ENCODE measurements at places on chromosomes 6 and 20. TPM values are rescaled to one million over a fixed set of nuclear protein-coding genes. Genes with fewer than 3 reads are reported as not detected.

DNA sequence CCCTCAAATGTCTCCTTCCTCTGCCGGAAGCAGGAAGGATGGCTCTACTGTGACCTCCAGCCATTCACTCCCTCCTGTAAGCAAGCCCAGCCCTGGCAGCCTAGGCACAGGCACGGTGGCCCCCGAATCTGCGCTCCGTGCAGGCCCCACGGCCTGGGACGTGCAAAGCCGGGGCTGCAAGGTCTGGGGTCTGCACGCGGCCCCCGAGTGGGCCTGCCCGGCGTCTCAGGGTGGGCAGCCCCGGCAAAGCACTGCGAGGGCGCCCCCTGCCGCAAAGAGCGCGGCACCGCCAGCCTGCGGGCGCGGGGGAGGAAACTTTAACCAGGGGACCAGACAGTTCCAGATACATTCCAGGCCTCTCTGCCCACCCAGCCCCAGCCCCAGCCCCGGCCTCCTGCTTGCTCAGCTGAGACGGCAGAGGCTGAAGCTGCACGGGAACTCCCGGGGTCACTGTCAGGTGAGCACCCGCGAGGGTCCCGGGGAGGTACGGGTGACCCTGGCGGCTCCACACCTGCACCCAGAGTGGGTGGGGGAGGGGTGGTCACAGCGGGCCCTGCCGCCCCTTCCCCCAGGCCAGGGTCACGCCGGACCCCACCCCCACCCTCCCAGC, 98.8 kb downstream of the ASXL1 start:
- DNase-seq, result peak; percentile 68

The BMP6 gene
- 1.9 TPM for total RNA-seq

The HAO1 gene
- not detected for total RNA-seq

GRCh38 chr6:134429861-134430380, 112.0 kb upstream of the SGK1 start:
- DNase-seq, result no peak

The LCA5 gene
- 3.5 TPM for total RNA-seq

GRCh38 chr6:6790393-6790792, 201.9 kb downstream of the LY86 start:
- no peak for DNase-seq

GRCh38 chr20:18436847-18437246, 30.0 kb downstream of the DZANK1 start:
- DNase-seq, result no peak

DNA sequence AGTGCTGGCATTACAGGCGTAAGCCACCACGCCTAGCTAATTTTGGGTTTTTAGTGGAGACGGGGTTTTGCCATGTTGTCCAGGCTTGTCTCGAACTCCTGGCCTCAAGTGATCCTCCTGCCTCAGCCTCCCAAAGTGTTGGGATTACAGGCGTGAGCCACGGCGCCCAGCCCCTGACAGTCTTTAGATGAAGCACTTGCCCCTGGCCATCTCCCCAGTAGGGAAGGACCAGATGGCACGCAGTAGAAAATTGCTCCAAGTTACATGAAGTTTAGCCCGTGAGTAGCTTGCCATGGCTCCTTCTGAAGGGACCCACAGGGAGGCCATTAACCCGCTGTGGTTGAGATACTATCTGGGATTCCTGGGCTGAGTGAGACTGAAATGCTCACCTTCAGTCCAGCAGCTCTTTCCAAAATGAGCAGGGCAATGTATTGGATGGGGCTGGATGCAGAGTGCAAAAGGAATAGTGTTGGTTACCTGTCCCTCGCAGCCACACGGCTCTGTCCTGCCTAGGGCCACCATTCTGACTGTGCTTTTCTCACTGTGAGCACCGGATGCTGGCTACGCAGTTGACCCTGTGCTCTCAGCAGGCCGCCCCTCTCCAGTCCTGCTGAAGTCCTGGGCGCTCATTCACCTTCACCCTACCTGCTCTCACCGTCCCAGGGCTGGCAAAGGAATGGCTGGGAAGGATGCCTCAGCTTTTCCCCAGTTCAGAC, 66.9 kb downstream of the EFCAB8 start:
- DNase-seq, result no peak

GRCh38 chr6:8382434-8382833, 52.9 kb downstream of the SLC35B3 start:
- DNase-seq, result no peak

The SERAC1 gene
- 7.1 TPM for total RNA-seq

DNA sequence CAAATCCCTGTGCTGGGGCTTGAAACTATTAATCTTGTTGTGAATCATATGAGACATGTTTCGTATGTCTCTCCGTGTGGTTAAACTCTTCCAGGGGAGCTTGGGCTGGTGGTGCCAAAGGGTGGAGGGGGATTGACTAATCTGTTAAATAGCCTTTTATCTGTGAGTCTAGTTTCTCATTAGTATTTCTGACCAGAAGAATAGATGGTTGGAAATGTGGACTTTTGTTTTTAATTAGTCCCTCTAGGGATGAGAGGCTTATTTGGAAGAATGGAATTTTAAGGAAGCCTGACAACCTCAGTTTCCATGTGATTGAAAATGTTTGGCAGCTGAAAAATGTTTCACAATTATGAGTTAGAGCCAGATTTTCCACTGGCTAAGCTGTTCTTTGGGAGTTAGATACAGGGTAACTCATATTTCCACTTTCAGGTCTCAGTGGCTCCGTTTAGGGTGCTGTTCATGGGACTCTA, 117.3 kb downstream of the BCKDHB start:
- DNase-seq, result no peak

- no peak for DNase-seq
Observed at GRCh38 chr6:15969236-15969778, 159.6 kb upstream of the MYLIP start.

DNA sequence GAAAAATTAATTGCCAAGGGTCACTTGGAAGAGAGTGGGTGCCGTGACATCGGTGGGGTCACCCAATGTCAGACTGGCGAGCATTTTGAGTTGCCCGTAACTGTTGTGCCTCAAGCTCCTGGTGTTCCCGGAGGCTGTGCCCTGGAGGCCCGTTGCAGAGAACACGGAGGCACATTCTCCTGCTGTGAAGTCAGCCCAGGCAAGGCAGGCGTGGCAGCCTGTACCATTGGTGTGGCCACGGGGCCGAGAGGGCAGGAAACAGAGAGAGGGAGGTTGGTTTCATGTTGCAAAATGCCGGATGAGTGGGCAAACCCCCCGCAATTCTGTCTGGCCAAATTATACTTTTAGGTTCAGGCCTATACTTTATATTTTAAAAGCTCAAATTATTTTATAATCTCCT, 81.2 kb downstream of the THBS2 start:
- DNase-seq, result no peak

- no peak for DNase-seq
Observed at GRCh38 chr20:44955270-44955669, 4.9 kb downstream of the TOMM34 start.

DNA sequence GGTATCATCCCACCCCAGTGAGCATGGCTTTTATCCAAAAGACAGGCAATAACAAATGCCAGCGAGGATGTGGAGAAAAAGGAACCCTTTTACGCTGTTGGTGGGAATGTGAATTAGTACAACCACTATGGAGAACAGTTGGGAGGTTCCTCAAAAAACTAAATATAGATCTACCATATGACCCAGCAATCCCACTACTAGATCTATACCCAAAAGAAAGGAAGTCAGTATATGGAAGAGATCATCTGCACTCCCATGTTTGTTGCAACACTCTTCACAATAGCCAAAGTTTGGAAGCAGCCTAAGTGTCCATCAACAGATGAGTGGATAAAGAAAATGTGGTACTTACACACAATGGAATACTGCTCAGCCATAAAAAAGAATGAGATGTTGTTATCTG, 5.9 kb upstream of the KIAA1755 start:
- DNase-seq, result no peak

GRCh38 chr20:8587251-8587650, 455.2 kb downstream of the PLCB1 start:
- no peak for DNase-seq

DNA sequence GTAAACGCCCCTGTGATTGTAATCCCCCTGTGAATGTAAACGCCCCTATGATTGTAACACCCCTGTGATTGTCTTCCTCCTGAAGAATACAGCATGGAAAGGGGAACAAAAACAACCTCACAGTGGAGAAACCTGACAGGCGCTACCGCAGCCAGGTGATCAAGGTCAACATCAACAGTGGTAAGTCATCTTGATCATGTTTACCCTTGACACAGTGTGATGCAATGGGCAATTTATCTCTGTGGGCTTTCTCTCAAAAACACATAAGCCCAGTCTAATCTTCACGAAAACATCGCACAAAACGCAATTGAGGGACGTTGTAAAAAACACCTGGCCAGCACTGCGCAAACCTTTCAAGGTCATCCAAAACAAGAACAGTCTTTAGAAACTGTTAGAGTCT, 277.2 kb downstream of the PRKN start:
- DNase-seq, result no peak

DNA sequence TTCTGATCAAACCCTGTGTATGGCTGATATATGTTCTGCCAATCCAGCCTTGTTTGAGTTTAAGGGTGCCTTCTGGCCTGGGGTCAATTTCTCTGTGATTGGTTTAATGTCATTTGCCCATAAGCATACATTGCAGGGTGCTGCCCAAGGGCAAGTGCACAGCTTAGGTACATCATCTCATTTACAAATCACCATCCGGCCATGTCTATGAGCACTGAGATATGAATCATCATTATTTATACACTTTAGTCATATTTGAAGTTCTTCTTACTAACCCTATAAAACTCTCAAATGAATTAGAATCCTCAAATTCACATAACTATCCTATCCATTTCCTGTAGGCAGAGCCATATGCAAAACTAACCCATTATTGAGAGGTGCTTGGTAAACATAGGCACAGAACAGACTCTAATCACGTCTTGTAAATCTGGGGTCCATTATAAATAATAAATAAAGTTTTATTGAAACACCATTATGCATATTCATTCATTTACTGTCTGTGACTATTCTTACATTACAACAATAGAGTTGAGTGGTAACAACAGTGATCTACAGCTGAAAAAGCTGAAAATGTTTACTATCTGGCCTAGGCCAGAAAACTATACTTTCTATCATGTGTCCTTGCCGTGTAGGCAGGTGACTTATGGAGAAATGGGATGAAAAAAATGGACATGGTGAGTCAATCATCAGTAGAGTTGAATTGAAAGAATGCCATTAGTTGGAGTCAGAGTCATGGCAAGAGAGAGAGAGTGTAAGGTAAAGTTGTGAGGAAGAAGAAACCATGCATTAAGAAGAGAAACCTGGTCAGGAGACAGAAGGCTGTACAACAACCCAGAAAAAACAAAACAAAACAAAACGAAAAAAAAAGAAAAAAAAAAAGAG, 25.0 kb downstream of the KCNQ5 start:
- no peak for DNase-seq

The FITM2 gene
- total RNA-seq, result 5.7 TPM

- no peak for DNase-seq
Observed at GRCh38 chr6:101263596-101263995, 129.9 kb upstream of the GRIK2 start.

GRCh38 chr6:45741437-45742171, 274.1 kb downstream of the CLIC5 start:
- DNase-seq, result no peak

- no peak for DNase-seq
Observed at GRCh38 chr20:20561172-20561571, 151.3 kb downstream of the RALGAPA2 start.

The SMAP1 gene
- 23.7 TPM for total RNA-seq

The UCKL1 gene
- total RNA-seq, result 53.3 TPM

The MCCD1 gene
- total RNA-seq, result not detected

DNA sequence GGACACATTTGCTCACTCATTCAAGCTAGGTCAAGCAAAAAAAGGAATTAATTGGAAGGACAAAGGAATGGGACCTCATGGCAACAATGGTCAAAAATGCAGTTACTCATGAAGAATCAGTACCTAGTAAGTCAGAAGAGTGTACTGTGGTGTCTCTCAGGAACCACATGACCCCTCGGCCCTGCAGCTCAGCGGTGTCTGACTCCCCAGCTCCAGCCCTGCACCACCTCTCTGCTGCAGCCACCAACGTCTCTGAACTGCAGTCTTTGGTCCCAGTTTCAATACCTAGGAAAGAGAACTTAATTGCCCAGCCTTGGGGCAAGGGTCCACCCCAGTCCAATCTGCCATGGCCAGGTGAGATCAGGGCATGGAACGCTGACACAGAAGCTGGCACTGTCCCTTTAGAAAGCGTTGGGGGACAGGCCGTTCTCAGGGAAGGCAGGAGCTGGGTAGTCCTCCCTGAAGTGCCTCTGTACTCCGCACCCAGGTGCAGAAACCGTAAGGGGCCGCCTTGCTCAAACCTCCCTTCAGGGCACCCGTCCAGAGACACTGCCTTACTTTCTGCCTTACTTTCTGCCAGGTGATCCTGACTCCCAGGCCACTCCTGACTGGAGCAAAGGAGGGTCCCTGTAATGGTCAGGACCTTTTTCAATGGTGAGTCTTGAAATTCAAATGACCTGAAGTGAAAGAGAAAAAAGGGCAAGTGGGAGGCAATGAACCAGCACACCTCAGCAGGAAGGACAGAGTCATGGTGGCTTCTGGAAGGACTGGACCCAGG, 13.2 kb upstream of the NELFCD start:
- no peak for DNase-seq

The MAPK13 gene
- total RNA-seq, result 2.7 TPM

DNA sequence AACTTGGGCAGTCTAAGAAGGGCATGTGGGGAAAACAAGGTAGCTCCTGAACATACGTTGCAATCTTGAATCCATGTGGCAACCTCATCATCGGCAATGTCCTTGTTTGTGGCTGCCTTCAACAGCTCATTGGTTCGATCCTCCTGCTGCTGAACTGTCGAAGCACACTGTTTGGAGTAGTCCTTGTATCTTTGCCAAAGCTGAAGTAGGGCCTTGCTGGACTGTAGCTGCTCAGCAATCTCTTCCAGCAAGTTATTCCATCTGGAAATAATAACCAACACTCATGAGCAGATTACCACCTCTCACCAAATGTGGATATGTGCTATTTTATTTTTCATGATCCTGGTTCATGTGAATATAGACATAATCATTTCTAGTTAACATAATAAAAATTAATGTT, 413.3 kb downstream of the ESR1 start:
- DNase-seq, result no peak

DNA sequence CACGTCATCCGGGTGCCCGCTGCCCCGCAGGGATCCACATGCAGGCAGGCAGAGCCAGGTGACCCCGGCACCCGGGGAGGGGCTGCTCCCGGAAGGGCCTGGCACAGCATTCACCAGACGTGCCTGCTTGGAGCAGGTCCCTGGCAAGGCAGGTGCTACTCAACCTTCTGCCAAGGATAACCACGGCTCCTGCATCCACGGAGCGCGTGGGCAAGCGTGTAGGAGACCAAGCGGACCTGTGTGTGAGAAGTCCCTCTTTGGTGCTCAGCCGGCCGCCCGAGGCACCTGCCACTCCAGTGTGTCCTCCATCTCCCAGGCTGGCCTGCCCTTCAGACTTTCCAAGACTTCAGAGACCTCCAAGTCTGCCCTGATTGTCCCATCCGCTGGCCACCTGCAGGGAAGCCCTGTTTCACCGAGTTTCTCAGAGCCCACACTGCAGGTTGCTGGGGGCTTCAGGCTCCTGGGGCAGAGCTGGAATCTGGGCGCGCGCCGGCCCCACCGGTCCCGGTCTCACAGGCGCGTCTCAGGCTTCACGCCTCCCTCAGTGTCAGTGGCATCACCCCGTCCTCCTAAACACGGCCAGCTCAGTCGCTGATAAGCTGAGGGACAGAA, 124.3 kb downstream of the DLL1 start:
- DNase-seq, result no peak

GRCh38 chr6:157478926-157479325, 97.9 kb downstream of the ZDHHC14 start:
- DNase-seq, result no peak

GRCh38 chr6:98633886-98634285, 200.5 kb upstream of the POU3F2 start:
- peak; percentile 58 for DNase-seq
